Astrocyte (in vitro differentiated cells and primary cell): ENCODE measurements at places on chromosomes 12 and 14. TPM values are rescaled to one million over a fixed set of nuclear protein-coding genes. Genes with fewer than 3 reads are reported as not detected.

The MYBPC1 gene
- 0.31 TPM in 1 of 2 replicates, not detected in the other for total RNA-seq

The ASPG gene
- 0.10 TPM in 1 of 2 replicates, not detected in the other for total RNA-seq

The MGST1 gene
- total RNA-seq = 73.5 and 104 TPM in 2 replicates

The FAM186B gene
- 0.57 and 0.60 TPM in 2 replicates for total RNA-seq

The CHMP4A gene
- 26.7 and 32.2 TPM in 2 replicates for total RNA-seq

GRCh38 chr12:114438635-114439256 is 32.8 kb upstream of the TBX5 start:
- no peak for DNase-seq

- no peak for DNase-seq
Observed at GRCh38 chr14:45048385-45048784, 35.5 kb upstream of the PRPF39 start.

- no peak for DNase-seq
Observed at GRCh38 chr12:51401020-51401419, 9.8 kb upstream of the GALNT6 start.

GRCh38 chr14:21642683-21643082 is 7.9 kb upstream of the OR10G2 start:
- DNase-seq = no peak

DNA sequence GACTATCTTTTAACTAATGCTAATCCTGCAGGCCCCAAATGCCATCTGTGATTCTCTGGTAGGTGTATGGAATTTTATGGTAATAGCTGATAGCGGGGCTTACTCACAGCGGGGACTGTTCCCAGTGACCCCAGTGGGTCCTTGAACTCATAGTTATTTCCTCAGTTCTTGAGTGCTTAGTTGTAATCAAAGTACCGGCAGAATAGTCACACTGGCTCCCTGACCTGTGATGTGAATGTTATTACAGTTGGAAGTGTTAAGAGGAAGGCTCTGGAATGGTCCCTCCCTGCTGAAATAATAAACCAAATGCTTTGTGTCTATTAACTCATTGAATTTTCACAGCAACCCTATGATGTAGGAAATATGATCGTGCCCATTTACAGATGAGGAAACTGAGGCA is 78.3 kb downstream of the NDUFA12 start:
- no peak for DNase-seq

GRCh38 chr12:1811948-1812291 is 8.4 kb upstream of the LRTM2 start:
- no peak for DNase-seq

DNA sequence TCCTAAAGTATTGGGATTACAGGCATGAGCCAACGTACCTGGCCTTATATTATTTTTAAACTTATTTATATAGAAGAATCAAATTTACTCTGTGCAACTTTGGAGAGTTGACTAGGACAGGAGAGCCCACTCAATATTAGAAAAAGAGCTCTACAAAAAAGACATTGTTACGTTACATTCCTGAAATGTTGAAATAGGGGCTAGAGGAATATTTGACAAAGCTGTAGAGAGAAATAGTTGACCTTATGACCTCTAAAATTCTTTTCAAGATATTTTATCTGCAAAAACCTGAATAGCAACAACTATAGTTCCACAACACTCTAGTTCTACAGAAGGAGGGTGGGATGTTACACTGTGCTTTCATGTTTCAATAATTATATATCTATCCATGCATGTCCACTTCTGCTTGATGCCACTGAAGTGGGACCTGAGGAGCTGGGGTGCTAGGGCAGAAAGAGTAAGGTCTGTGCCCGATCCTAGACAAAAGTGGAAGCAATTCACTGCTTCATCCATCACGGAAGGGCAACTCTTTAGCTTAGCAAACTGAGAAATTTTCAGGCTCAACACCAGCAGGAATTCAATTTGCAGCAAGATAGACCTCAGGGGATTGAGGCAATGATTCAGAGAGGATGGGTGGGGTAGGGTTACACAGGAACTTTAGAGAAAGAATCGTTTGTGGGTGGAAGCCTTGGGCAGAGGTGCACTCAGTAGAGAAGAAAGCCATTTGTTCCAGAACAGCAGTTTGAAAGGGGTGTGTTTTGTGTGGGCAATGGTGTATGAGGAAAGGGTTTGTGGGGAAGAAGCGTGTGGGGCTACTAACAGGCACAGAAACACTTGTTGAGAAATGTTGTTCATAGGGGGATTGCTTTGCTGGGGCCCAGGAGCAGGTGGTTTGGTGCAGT is 16.0 kb upstream of the RNASE10 start:
- DNase-seq = no peak

GRCh38 chr14:88013750-88014349 is 8.9 kb downstream of the GPR65 start:
- DNase-seq = peak; percentile 40

GRCh38 chr12:1559676-1560091 is 34.7 kb downstream of the FBXL14 start:
- no peak for DNase-seq

DNA sequence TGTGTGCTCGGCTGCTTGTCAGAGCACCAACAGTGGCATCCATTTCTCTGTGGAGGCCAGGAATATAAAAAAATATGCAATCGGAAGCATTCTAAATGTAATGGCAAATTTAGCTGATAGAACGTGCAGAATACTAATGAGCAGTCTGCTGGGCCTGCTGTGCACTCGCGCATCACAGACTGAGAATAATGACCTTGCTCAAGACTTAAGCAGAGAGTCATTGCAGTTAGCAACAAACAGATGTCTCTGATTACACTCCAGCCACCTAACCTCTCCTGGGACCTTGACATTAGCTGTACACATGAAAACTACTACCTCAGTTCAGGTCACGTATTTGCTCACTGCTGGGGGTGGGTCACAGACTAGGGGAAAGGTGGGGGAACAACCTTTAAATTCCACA is 269.2 kb upstream of the DAAM1 start:
- no peak for DNase-seq

DNA sequence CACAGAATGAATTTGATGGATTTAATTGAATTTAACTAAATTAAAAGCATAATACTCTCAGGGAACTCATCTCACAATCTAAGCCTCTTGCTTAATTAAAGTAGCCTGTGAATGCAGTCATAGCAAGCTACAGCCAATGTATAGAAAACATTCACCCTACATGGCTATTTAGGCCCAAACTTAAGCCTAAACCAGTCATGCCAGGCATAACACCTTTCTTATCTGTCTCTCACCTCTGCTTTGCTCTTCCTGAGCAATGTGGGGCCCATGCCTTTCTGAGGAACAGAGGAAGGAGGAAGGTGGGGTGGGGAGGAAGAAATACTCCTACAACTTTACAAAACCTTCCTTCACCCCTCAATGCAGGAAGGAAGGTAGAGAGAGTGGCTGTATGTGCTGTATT is 29.1 kb downstream of the IFNG-AS1 start:
- DNase-seq = no peak

- DNase-seq = no peak
Observed at GRCh38 chr12:89041078-89041477, 311.2 kb downstream of the DUSP6 start.

DNA sequence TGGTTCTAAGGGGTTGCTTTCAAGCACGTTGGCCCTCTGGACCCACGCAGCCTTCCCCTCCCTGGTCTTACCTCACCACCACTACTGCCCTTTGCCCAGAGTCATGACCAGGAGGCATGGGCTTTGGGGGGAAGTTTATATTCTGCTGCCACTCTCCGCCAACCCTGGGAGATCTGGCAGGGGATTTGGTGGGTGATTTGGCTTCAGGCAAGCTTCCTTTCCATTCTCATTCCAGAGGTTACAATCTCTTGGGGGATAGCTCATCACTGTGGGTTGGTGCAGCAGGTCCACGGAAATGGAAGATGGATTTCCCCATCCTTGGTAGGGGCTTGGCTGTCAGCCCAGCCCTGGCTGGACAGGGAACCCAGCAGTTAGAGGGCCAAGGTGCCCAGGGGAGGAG is 6.3 kb downstream of the PAH start:
- no peak for DNase-seq

DNA sequence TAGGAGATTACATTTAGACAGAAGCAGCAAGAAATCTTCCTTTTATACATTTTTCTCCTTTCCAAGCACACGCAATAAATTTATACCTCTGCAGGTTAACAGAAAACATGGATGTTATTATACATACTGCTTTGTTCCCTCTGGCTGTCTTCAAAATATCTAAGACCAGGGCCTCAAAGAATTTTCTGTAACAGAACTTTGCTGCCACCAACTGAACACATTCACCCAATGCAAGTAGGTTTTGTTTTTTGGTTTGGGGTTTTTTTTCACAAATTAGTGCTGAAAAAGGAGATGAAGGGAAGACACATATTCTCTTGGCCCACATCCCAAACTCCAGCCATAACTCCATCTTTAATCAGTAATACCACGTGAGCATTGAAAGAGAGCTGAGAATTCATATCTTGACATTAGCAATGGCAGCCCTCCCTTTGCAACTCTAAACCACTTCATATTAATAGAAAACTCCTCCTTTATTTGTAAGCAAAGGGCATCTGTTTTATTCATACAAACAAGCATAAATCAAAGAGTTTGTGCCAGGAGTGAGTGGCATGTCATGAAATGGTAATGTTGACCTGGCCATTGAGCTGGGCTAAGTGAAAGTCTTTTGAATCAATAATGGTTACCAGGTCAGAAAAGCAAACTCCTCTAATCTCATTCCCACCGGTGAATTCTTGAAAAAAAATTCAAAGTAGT is 150.8 kb upstream of the FSCB start:
- peak; percentile 3 for DNase-seq

GRCh38 chr12:114400361-114400811 is 5.6 kb downstream of the TBX5 start:
- no peak for DNase-seq

- DNase-seq = peak; percentile 66
Observed at GRCh38 chr12:109020796-109021380, at the start of gene SVOP. TSS of gene SVOP (minus strand) at chr12:109021068. CDS start at chr12:109020868, 200 bp downstream.
